Jurkat, Clone E6-1 (cell line): ENCODE measurements at places on chromosomes 11 and 22.

GRCh38 chr22:25510876-25511275 lies 53.6 kb upstream of the GRK3 start:
- DNase-seq = no peak

DNA sequence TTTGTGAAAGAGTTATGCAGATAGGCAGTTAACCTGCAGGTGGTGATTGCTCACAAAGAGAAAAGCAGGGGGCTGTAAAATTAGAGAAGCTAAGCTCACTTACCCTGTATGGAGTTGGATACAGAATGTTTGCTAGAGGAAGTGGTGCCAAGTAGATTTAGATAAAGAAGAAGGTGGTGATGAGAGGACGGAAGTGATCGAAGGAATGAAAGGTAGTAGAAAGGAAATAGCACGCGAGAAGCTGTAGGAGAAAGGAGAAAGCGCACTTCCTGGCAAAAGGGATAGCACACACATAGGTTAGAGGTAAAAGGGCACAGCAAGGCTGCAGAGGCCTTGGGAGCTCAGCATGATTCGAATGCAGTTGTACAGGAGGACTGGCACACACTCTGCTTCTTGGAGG lies 87.3 kb upstream of the CTSC start:
- DNase-seq = peak; percentile 55

- DNase-seq = no peak
These were observed 33.3 kb downstream of the FAM83F start for GRCh38 chr22:40028098-40028425.

DNA sequence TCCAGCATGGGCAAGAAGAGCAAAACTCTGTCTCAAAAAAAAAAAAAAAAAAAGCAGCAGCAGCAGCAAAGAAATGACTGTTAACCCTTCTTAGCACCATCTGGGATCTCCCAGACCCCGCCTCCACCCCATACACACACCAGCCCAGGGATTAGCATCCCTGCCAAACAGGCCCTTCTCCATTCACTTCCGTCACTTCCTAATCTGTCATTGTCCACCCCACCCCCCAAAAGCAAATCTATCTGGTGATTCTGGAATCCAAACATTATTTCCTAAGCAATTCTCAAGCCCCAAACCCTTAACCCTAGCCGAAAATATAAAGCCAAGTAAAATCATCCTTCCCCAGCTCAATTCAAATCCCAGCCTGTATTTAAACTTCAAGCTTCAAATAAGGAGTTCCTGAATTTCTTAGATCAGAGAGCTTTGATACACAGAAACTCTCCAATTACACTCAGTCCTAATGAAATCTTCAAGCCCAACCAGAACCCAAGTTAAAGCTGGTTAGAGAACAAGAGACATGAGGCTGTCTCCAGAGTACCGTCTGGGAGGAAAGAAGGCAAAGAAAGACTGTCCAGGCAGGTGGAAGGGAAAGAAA lies 6.0 kb upstream of the AHNAK start:
- DNase-seq = no peak

- DNase-seq = no peak
These were observed 4.9 kb downstream of the TMEM109 start for GRCh38 chr11:60918939-60919265.

DNA sequence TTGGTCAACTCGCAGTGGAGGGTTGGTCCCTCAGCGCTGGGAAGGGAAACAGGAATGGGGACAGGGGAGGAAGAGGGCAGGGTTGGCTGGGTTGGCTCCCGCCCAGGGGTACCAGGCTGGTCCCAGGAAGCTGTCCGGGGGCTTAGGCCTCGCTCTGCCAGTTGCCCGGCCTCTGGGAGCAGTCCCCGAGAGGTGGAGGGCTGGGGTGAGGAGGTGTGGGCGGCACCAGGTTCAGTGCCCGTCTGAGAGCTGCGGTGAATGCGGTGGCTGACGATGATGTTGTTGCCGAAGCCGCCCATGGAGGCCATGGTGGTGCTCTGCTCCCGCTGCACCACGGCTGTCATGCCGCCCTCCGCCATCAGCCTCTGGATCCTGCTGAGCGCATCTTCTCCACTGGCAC lies 6.0 kb upstream of the CHRM4 start:
- no peak for DNase-seq

GRCh38 chr11:77143405-77144020 lies 15.5 kb downstream of the MYO7A start:
- no peak for DNase-seq

DNA sequence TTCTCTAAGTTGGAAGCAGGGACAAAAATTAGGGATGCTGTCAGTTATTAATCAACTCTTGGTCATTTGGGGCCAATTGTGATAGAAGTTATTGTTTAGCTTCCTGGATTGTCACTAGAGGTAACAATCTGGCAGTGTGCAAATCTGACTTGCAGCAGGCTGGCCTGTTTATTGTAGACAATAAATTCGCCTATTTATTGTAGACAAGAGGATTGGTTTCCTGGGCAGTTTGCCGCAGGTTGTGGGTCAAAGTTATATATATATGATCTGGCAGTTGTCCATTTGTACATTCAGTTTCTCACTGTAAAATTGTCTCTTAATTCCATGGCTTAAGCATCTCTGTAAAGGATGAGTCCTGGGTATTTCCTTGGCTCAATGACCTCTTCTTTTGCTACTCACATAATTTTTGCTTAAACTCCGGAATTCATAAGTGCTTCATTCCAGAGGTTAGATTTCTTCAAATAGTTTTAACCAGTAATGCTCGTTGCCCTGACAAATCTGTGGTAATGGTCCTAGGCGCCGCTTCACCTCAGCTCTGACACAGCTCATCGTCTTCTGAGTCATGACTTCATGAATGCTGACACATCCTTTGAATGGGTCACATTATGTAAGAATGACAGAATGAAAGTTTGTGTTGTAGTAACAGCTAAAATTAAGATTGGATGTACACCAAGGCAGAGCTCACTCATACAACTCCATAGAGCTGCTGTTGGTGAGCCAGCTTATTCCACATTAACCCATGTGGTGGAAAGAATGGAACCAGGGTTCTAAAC lies 7.8 kb upstream of the MMP3 start:
- no peak for DNase-seq

DNA sequence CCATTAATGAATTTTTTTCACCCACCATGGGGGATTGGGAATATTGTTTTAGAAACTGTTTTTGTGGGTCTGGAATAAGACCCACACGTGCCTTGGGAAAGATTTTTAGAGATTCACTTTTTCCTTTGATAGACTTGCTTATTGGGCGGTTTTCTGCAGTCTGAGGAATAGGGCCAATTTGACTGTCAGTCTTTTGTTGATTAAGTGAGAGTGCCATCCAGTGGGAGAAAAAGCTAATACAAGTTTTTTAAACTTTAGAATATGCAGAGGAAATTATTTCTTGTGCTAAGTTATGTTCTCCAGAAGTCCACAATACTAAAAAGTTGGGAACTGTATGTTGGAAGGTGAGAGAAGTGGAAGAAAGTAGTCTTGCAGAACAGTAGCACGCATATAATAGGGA lies 56.1 kb downstream of the PRMT3 start:
- peak; percentile 8 for DNase-seq
